ENCODE measurements at places on chromosomes 7 and 10.

GRCh38 chr7:26863518-26864308 is 677 bp downstream of the SKAP2 start:
- DNase-seq: peak; percentile 6

GRCh38 chr7:32273297-32273696 is 203.1 kb upstream of the PDE1C start:
- DNase-seq: no peak

- DNase-seq: peak; percentile 43
These were observed 5.6 kb upstream of the MEST start for GRCh38 chr7:130486114-130486953.

- no peak for DNase-seq
These were observed 12.6 kb upstream of the WAC start for GRCh38 chr10:28520346-28520745.

DNA sequence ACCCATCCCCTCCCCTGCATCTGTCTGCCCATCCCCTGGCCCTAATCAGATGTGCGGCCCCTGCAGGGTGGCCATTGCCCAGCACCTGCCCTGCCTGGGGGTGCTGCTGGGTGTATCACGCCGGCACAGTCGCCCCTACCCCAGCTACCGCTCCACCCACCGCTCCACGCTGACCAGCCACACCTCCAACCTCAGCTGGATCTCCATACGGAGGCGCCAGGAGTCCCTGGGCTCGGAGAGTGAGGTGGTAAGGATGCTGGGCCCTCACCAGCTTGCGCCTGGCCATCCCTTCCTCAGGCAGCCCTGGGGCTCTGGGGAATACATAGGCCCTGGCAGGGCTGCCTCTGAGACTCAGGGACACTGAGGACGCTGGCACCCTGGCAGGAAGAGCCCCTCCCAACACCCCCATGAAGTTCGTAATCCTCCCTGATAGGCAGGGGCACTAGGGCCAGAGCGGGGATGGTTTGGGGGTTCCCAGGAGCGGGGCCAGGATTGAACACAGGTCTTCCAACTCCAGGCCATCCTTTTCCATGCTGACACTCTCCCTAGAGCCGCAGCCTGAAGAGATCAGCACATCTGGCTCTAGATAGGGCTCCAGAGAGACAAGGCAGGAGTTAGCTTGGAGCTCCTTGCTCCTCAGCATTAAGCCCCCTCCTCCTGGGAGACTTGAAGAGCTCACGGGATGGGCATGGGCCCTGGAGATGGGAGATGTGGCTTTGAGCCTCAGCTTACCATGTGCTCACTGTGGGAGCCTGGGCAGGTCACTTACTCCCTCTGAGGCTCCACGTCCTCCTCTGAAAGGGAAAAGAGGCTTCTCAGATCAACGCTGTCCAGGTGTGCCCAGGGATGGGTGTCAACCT is 5.9 kb upstream of the LDB3 start:
- no peak for DNase-seq

DNA sequence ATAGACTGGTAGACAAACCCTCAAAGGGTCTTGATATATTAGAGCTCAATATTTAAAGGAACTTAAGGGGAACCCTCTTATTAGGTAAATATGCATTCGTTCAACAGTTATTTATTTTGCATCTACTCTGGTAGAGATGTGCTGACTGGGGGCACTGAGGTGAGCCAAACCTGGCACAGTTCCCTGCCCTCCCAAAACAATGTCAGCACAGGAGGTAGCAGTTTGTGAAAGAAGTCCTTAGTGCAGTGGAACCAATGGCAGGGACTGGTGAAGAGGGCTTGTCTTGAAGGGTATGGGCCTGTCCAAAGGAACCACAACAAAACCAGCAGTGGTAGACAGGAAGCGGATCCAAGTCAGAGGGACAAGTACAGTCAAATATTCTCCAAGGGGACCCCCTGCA is 32.6 kb upstream of the GPAM start:
- DNase-seq: no peak

DNA sequence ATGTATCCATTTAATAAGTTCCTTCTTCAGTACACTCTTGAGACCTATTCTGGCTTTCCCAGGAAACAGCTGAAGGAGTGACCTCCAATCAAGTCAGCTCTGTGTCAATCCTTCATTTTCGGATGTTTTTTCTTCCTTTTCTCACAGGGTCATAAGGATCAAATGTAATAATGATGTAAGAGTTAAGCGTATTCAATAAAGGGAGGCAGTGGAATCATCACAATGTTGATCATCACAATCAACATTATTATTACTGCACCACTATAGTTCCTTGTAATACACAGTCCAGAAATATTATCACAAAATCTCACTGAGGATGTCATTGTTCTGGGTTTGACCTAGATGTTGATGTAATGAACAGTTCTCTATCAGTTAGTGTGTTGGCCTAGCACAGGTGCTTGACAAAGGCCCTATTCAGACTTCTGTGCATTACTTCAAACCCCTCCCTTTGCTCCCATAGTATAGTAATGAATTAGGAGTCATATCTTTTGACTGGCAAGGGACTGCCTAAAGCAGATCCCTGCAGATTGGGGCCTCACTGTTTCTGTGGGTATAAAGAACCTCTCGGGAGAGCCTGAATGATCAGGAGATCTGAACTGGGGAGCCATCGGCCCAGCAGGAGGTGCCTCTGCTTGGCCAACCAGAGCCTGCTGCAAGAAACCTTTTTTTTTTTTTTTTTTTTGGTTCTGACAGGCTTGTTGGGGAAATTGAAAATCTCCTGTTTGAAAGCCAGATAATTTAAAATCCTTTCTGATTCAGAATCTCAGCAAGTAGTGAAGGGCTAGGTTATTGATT is 100.6 kb downstream of the KAT6B start:
- no peak for DNase-seq

GRCh38 chr7:121057878-121058277 is 69.4 kb downstream of the CPED1 start:
- no peak for DNase-seq

- no peak for DNase-seq
These were observed 130.2 kb downstream of the KCNMA1 start for GRCh38 chr10:77507291-77507880.

DNA sequence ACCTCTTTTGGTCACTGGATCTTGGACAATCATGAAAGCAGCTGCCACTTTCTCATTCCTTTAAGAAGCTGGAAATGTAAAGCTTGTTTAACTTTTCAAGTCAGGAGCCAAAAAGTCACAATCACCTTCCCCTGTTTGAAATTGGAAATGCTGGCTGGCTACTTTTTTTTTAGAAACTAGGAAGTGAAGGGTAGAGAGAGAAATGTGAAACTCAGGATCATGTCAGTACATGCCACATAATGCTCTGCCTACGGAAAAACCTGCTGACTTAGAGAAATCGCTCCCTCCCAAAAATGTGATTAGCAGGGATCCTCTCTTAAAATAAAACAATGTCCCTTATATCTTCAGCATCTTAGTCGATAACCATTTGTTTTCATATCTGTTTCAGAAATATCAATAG is 188.4 kb upstream of the C7orf33 start:
- no peak for DNase-seq

- DNase-seq: no peak
These were observed 90.1 kb downstream of the UBE2H start for GRCh38 chr7:129862682-129863081.

DNA sequence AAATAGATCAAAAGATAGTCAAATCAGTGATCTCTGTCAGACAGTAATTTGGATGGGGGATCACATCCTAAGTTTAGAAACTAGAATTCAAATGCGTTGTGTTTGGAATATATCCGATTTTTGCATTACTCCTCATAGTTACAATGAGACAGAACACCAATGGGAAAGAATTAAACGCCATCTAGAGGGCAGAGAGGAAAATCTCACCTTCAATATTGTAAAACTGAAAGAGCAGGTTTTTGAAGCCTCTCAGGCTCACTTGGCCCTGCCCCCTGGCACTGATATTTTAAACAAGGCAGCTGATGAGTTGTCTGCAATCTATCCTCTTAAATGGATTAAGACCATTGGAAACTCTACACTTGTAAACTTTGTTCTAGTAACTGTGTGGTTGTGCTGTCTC is 17.7 kb downstream of the FRG2B start:
- no peak for DNase-seq

- no peak for DNase-seq
These were observed 171.2 kb downstream of the LCOR start for GRCh38 chr10:97003151-97003803.

DNA sequence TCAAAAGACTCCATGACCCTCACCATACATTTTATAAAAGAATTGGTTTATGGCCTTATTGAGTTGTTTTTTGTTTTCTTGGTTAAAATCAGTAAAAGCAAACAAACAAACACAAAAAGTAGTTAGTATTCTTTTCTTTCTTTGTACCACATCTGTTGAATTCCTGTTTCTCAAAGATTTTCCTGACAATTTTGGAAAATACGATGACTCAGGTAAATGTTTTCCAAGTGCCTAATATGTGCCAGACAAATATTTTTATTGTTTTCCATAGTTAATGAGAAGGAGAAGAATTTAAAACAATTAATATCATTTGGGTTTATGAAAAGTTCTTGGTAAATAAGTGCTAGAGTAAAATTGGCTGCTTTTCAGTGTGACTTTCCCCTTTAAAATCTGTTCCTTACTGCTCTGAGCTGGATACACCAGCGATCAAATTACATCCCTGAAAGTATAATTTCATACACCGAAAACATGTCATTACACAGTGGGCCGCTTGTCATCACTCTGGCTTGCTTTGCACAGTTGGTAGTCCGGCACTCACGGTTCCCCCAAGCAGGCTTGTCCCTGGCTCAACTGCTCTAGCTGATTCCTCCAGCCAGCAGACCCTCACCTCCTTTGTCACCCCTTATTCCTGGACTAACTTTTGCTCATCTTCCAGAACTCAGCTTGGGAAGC is 80.5 kb downstream of the TBXAS1 start:
- no peak for DNase-seq

DNA sequence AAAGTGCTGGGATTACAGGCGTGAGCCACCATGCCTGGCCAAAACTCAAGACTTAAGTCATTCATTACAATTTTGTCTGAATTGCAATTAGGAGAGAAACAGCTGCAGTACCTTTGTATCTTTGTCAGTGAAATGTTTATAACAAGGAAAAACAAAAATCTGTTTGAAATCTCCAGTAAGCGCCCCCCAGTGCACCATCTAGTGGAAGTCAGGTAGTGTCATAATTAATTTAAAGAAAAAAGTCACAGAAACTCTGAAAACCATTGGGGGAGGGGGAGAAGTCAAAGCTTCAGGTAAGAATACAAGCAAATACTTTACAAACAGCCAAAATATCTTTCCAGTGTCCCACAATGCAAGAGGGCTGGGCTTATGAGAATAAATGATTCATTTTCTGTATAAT is 2.8 kb downstream of the MPP7 start:
- no peak for DNase-seq

DNA sequence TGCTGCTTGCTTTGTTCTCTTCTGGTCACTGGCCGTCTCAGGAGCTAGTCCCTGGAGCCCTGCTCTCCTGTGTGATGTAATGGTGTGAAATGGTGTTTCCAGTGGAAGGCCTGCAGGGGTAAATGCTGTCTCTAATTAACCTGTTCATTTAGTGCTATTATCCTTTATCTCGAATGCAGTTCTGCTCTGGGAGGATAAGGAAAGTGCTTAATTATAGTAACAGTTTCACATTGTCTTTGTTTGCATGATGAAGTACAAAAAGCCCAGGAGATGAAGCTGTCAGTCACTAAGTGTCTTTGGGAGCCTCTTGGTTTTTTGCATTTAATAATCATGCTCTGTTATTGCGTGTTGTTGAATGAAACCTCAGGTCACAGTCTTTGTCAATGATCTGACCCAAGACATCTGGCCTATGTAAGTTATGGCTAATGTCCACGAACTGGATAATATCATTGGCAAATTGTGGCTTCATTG is 755.3 kb upstream of the GALNT17 start:
- DNase-seq: no peak

- no peak for DNase-seq
These were observed 104.4 kb downstream of the PRLHR start for GRCh38 chr10:118491055-118491454.

DNA sequence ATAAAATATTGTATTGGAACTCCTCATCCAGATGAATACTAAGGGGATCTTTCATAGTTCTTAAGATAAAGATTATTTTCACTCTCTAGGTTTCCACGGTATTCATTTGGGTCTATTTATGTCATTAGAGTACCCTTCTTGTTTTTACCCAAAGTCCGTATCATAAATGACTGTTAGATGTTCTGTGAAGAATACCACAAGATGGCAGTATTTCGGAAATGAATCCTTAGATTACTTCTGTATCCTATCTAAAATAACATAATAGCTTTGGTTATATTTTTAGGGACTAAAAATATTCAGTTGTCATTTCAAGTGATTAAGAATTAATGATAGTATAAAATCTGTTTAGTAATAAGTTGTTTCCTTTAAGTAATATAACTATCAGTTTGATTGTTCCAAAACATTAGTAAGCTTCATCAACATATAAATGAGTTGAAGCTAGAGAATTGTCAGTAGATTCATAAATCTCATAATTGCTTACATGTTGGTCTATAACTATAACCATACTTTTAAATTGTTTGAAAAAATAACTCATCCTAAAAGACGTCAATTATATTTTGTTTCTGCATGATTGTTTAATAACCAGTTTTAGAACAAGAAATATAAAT is 337.5 kb upstream of the KCND2 start:
- DNase-seq: no peak

- no peak for DNase-seq
These were observed 756 bp upstream of the SEC24C start for GRCh38 chr10:73743327-73743904.

DNA sequence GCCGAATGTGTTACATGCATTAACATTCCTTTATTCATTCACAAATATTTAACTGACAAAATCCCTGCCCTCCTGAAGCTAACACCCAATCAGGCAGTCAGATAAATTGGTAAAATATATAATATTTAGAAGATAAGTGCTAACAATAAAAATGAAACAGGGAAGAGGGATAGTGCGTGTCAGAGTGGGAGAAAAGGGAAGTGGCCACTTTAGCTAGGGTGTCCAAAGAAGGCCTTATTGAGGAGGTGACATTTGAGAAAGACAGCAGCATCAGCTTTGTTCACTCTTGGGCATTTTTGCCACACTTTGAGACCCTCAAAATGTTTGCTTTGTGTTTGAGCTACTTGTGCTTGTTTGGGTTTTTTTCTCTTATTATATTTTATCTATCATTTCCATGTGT is 317.8 kb downstream of the SNX13 start:
- DNase-seq: no peak

GRCh38 chr7:111711426-111712065 is 149.3 kb upstream of the IMMP2L start:
- no peak for DNase-seq

DNA sequence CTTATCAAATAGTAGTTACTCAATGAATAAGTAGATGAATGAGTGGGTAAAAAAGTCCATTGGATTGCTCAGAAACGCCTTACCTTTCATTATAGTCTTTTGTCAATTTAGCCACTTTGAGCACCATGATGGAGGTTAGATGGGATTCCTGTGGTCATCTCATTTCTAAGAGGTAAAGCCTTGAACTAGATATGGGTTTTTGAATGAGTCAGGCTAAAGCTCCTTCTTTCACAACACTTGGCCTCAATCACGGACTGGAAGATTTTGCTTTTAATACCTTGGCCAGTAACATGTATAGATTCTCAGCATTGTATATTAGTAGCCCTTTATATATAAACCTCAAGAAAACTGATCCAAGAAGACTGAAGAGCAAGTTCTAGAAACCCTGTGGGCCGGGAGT is 99.7 kb upstream of the CCDC6 start:
- DNase-seq: no peak

GRCh38 chr7:130489140-130489983 is 2.5 kb upstream of the MEST start:
- DNase-seq: no peak

- DNase-seq: no peak
These were observed 31.8 kb upstream of the SFTPD start for GRCh38 chr10:79980711-79981110.

Measured in stimulated activated CD4-positive, alpha-beta T cell treated with anti-CD3 and anti-CD28 coated beads, Interleukin-4, amount 100 ng/mL, for 4 hours (primary cell).